Activated CD4-positive, alpha-beta T cell treated with anti-CD3 and anti-CD28 coated beads for 1 hour (primary cell): ENCODE measurements at places on chromosomes 12 and 14.

DNA sequence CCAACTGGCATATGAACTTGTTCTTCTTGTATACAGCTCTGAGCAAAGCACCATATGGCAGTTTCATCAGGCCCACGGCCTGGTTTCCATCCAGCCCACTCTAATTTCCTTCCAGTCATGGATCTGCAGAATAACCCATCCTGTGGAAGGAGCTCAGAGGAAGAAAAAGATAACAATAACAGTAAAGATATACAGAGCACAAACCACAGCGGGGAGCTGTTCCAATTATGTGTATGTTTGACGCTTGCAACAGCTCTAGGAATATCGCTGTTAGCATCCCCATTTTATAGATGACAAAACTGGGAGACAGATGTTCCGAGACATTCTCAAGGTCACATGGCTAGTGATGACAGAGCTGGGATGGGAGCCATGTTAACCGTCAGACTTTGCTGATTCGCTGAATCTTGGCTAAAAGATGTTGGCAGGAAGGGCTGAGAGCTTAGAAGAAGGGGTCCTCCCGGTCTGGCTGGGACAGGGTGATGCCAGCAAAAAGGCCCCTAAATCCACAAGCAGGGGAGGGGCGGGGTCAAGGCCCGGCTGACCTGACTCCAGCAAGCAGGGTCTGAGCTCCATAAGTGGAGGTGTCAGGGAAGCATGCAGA lies 34.4 kb upstream of the CIPC start:
- DNase-seq = no peak

- no peak for DNase-seq
Observed at GRCh38 chr14:37051153-37051552, 121.3 kb downstream of the SLC25A21 start.

GRCh38 chr12:47612953-47613352 lies 92.9 kb downstream of the RPAP3 start:
- DNase-seq = no peak

GRCh38 chr14:71532790-71533189 lies 399.4 kb upstream of the RGS6 start:
- DNase-seq = no peak

DNA sequence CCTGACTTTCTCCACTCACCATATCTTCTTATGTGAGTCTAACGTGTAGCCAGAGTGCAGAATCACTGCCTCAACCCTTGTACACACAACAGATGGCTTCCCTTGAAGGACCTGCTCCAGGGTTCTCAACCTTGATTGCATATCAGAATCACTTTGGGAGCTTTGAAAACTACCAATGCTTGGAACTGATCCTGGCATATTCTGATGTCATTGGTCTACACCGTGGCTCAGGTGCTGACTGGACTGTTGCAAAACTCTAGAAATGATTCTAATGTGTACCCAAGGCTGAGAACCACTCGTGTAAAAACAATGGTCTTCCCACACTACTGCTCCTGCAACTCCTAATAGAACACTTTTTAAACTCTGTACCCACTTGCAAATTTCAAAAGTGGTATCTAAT lies 18.5 kb downstream of the TMEM132D start:
- DNase-seq = no peak

DNA sequence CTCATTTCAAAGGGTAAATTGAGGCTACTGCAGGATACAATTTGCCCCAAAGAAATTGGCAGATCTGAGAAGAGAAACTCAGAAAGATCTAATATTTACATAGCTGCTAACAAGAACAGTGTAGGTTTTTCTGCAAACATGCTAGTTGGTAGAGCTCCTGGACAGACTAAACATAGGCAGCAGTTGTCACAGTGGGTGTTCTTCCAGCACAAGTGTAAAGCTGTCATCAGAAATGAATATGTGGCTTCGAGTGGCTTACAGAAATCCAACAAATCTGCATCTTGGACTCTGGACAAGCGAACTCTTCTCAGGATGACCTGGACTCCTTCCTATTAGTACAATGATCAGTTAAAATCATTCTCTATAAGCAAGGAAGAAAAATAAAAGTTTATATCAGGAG lies 5.9 kb downstream of the CBX5 start:
- no peak for DNase-seq

DNA sequence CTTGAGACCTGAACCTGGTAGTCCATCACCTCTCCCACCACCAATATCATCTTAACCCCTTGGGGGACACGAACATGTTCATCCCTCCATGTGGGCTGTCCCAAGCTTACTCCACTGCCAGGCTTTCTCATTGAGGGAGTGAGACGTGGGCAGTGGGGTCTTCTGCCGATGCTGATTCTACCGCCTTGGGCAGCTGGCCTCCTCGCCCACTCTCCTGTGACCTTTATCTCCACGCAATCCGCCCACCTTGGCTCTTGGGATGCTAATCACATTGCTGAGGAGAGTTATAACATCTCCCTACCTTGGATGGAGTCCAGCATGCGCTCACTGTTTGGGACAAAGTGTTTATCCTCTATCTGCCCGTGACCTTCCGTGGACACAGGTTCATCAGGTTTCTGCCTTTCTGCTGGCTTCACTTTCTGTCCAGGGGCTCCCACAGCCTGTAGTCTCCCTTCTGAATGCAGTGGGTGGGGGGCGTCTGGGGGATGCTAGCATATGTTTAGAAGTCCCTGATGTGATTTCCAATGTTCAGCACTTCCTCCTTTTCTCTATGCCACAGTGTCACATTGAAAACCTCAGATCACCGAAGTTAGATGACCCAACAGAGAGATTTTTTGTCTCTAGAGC lies 53.2 kb upstream of the ESRRB start:
- no peak for DNase-seq

GRCh38 chr12:38890102-38890855 lies 15.1 kb downstream of the CPNE8 start:
- no peak for DNase-seq

GRCh38 chr12:47742253-47742825 lies 16.3 kb downstream of the RAPGEF3 start:
- peak; percentile 58 for DNase-seq

DNA sequence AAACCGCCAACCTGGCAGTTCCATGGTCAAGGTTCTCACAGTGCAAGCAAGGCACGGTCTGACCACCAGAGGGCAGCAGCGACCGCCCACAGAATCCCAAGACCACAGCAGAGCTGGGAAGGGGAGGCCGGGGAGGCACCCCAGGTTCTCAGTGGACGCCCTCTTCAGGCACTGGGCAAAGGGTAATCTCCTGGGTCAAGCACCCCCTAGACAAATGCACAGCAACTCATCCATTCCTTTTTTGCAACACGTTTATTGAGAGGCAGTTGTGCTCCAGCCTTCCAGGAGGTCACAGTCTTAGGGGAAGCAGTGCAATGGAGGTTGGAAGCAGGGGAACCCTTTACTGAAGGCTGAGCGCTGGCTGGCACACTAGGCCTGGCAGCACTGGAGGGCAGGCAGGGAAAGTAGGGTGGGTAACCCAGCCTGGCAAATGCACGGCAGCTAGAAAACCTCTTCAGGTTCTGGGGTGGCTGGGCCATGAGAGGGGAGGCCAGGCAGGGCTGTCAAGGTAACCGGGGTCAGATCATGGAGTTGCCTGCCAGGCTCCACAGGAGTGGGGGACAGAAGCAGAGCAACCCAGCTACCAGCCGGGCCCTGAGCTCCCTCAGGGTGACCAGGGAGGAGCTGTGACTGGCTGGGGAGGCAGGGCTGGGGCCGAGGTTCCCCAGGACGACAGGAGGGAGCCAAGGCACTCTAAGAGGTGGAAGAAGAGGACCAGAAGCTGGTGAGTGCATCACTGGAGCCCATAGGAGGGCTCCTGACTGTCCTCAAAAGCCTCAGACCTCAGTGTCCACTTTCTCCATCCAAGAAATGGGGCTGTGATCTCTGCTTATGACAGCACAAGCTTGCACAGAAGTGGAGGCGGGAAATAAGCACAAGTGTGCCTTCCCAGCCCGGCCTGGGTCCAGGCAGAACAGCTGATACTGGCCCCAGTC lies 1.8 kb upstream of the RHOF start:
- DNase-seq = peak; percentile 74

GRCh38 chr12:58148405-58148804 lies 207.0 kb downstream of the ATP23 start:
- DNase-seq = no peak

- DNase-seq = no peak
Observed at GRCh38 chr14:68427550-68427890, 365.3 kb downstream of the ZFP36L1 start.

DNA sequence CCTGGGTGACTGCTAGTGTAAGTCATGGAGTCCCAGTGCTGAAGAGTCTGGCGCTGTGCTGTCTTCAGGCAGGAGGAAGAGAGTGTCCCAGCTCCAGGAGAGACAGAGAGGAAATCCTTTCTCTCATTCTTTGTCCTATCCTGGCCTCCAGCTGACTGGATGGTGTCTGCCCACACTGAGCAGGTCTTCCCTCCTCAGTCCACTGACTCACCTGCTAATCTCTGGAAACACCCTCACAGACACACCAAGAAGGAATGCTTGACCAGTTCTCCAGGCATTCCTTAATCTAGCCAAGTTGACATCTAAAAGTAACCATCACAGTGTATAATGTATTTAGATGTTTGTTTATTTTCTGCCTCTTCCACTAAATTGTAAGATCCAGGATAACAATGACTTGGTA lies 53.9 kb downstream of the EMP1 start:
- DNase-seq = no peak

- DNase-seq = no peak
Observed at GRCh38 chr12:67810166-67810565, 161.6 kb downstream of the DYRK2 start.

GRCh38 chr12:57640175-57641042 lies 7.4 kb upstream of the B4GALNT1 start:
- DNase-seq = no peak

DNA sequence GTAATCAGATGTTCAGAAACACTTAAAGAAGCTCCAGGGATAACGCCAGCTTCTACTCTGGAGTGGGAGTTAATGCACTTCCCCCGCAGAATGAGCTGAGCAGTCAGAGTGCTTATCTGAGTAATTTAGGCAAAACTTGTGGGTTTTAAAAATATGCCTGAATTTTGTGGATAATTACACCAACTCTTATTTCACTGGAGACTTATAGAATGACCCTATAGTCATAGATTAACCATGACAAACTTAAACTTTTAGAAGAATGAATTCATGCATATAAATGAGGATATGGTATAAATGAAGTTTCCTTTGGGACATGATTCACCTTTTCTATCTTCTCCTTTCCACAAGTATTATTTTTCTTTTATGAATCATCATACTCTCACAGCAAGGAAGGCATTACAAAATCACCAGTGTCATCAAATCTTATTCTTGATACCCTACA lies 241.1 kb upstream of the FBXO33 start:
- no peak for DNase-seq

- DNase-seq = no peak
Observed at GRCh38 chr12:116293687-116294453, 16.4 kb upstream of the MED13L start.

DNA sequence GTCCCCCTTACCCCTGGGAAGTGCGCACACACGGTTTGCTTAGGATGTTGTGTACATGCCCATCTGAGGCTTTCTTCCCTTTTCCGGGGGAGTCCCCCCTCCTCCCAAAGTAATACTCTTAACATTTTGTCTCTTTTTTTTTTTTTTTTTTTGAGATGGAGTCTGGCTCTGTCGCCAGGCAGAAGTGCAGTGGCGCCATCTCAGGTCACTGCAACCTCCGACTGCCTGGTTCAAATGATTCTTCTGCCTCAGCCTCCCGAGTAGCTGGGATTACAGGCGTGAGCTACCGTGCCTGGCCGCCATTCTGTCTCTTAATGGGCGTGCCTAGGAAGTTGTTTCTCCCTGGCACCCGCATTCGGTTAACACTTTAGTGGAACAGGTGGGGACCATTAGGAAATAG lies 4.5 kb upstream of the GMFB start:
- no peak for DNase-seq

- DNase-seq = no peak
Observed at GRCh38 chr12:111437816-111438454, 32.2 kb downstream of the SH2B3 start.

DNA sequence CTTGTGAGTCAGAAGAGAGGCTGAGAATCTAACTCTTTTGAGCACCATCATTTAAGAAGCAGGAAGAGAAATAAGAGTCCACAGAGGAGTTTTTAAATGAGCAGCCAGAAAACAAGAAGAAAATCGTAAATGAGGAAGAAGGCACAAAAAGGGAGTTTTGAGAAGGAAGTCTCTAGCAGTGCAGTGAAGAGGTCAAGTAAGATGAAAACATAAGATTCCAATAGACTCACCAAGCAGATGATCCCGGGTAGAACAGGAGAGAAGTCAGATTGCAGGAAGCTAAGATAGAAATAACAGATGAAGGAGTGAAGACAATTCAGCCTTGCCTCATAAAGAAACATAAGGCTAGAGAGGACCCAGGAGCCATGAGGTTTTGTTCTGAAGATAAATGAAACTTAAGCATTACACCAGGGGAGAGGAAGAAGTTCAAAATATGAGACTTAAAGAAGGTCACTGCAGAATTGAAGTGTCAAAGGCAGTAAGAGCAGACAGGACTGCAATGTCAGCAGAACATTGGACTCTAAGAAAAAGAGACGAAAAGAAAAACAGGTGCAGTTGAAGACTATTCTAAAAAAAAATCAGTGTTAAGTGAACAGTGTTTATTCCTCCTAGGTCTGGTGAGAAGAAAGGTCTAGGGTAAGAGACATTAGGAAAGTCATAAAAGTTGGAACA lies 229.0 kb downstream of the SEC23A start:
- no peak for DNase-seq

GRCh38 chr14:53715193-53715721 lies 241.4 kb downstream of the BMP4 start:
- DNase-seq = no peak

DNA sequence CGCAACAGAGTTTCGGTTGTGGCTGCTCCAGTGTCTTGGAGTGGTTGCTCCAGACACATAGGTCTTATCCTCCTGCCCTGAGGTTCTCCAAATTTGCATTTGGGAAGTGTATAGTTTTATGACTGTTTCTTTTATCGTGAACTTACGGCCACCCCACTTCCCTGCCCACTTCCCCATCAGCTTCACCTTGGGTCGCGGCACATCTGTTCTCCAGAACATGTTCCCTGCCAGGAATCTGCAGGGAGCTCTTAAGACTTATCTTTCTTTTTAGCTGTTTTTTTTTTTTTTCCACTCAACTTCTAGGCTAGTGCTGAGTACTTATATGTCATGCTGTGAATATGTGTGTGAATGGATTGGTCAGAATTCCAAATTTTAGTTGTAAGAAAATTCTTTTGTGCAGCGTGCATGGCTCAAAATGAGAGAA lies 75.4 kb downstream of the ETV6 start:
- DNase-seq = no peak

DNA sequence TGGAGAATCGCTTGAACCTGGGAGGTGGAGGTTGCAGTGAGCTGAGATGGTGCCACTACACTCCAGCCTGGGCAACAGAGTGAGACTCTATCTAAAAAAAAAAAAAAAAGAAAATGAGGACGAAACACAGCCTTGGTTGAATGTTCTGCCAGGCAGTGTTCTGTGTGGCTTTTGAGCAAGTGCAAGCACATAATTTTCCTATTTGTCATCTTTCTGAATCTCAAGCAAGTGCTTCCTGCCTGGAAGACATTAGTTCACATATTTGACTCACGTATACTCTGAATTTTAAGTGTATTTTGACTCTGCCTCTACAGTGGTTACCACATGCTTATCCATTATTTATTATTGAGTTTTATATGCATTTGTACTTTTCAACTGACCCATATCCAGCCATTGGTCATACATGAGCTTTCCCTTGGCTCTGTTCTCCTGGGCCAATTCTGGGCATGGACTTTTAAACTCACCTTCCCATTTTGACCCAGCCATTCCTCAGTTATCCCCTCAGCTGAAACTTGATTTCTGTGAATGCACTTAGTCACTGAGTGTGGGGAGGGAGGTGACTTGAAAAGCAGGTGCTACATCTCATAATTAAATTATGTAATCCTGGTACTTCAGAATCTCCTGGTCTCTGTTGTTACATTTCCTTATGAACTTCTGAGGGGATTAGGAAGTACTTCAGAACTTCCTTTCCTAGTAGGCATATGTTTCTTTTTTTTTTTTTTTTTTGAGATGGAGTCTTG lies 8.1 kb downstream of the OR10G2 start:
- no peak for DNase-seq
